ENCODE measurements at places on chromosomes 2 and 18.

DNA sequence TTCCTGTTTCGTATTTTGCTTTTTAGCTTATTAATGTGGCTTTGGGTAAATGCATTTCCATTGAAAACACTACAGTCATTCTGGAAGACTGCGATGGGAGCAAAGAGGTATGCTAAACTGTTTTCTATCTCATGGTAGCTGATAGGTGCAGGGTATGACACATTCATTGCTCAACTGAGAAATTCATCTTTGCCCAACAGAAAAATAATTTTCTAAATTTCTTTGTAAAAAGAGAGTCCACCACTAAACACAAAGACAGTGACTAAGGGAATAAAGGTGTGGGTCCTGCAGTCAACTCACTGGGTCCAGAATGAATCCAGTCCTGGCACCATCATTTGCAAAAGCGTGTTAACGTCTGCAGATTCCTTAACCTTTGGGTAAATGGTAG, 19.9 kb downstream of the ERMN start:
- DNase-seq: no peak

DNA sequence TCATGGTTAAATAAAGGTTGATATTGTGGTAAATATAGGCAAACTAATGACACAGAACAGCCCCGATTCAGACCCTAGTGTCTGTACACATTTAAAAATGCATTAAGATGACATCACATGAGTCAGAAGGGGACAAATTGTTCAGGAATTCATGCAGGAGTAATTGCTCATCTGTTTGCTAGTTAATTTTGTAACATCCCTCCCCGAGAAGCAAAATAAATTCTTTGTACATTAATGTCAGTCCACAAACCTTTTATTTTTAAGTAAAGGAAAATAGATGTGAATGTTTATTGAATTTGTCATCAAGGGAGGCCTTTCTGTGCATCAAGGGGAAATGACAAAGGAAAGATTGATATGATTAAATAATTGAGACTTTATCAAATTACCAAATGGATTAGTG, 69.9 kb downstream of the SH3BP4 start:
- DNase-seq: no peak

GRCh38 chr18:22639026-22639463, 221.3 kb upstream of the CTAGE1 start:
- DNase-seq: no peak

- no peak for DNase-seq
Observed at GRCh38 chr18:6598657-6599056, 130.9 kb upstream of the ARHGAP28 start.

GRCh38 chr2:133422931-133423351, 145.3 kb downstream of the NCKAP5 start:
- no peak for DNase-seq

GRCh38 chr18:44245019-44245418, 435.7 kb upstream of the SETBP1 start:
- DNase-seq: no peak

- DNase-seq: no peak
Observed at GRCh38 chr2:190819840-190820301, 60.8 kb upstream of the GLS start.

Measured in NCI-H2029 (cell line).